Stimulated activated CD8-positive, alpha-beta memory T cell treated with anti-CD3 and anti-CD28 coated beads, Interleukin-7, amount 100 ng/mL, for 1 hour (primary cell): ENCODE measurements at places on chromosomes 6 and 20.

DNA sequence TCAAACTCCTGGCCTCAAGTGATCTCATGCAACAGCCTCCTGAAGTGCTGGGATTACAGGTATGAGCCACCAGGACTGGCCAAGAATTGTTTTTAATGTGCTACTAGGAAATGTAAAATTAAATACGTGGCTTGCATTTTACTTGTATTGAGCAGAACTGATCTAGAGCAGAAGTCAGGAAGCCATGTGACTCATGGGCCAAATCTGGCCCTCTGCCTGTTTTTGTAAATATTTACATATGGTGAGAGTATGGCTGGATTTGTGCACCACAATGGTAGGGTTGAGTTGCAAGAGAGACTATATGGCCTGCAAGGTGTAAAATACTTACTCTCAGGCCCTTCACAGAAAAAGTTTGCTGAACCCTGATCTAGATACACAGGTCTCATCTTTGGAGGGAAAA is 75.8 kb downstream of the LAMP5 start:
- DNase-seq = no peak

- no peak for DNase-seq
Observed at GRCh38 chr6:14517516-14518105, 400.0 kb downstream of the CD83 start.

DNA sequence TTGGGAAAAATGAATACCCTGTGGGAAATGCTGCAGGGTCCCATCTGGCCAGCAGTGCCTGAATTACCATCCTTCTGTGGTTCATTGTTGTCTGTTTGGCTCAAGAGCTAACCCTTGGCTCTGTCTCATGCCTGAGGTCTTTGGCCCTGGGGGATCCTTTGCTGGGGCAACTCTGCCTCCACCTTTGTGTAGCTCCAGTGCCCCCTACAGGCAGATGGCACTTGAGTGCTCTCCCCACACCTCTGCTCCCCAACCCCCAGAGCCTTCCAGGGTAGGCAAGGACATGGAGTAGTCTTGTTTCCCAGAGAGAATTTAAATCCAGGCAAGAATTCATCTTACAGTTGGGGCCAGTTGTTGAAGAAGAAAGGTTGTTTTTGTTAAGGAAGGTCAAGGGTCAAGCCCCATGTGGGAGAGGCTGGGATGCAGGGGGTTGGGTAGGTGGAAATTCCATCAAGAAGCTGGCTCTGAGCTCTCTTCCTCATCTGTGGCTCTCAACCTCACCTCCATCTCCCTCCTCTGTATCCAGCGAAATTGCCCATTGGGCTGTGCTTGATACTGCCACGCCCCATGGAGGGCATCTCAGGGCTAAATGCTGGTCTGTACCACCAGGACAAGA is 44.2 kb downstream of the ZNF831 start:
- peak; percentile 49 for DNase-seq

GRCh38 chr6:46867411-46867810 is 54.3 kb downstream of the ADGRF5 start:
- no peak for DNase-seq

- DNase-seq = no peak
Observed at GRCh38 chr6:48917233-48917632, 545.8 kb downstream of the MMUT start.

DNA sequence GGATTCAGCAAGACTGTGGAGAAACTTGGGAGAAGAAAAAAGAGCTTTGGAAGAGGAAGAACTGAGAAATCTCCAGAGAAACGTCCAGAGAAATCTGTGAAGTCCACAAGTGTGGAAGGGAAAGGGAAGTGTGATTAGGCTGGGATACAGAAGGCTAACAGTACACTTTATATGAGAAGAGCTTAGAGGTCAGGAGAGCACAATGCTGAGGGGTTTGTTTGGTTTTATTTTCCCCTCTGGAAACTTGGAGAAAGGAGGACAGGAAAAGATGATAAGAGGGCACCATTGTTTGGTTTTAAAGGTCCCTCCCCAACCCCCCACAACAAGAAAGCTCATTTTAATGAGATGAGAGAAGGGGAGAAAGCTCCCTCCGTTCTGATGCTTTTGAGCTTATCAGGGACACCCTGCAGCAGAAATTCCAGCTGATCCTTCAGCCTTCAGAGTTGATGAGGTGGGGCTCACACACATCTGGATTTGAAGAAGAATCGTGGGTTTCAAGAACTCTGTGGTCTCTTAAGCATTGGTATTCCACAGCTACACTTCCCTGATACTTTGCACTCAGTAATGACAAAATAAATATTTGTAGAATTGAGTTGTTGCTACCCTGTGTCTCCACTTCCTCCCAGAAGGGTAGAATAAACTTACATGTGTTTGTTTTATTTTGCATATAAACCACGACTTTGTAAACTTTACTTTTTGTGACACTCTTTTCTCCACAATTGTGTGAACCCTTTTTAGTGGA is 1.9 kb downstream of the NT5E start:
- DNase-seq = no peak

- DNase-seq = no peak
Observed at GRCh38 chr6:87543696-87544473, 45.9 kb downstream of the RARS2 start.

DNA sequence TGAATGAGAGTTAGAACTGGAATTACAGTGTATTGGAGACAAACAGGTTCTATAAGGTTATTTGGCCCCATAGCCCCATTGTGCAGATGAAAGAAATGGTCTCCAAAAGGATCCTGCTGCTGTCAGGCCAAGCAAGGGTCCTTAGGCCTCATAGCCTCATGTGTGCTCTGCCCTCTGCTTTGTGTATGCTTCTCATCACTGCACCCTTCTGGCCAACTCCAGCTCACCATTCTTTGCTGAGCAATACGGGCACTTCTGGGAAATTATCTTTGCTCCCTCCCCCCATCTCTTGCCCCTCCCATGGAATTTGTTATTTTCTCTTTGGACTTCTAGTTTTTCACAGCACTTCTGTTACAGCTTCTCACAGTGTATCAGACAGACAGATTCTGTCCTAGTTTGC is 298.8 kb downstream of the FOXA2 start:
- no peak for DNase-seq

DNA sequence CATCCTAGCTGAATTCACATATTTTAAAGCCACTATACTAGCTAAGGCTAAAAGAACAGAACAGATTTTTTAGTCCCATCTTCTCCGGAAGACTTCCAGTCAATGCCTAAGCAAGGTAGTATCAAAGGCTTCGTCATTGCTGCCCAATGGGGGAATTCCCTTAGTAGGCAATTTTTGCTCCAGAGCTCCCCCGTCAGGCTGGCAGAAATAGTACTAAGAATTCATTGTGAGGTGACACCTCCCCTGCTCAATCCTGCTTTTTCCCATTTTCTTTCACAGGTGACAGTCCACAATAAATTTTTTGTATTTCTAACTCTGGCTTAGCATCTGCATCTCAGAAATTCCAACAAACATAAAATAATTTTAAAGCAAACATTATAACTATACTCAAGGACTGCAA is 52.8 kb upstream of the SRSF6 start:
- no peak for DNase-seq

- no peak for DNase-seq
Observed at GRCh38 chr6:24576447-24576846, 69.5 kb downstream of the KIAA0319 start.

DNA sequence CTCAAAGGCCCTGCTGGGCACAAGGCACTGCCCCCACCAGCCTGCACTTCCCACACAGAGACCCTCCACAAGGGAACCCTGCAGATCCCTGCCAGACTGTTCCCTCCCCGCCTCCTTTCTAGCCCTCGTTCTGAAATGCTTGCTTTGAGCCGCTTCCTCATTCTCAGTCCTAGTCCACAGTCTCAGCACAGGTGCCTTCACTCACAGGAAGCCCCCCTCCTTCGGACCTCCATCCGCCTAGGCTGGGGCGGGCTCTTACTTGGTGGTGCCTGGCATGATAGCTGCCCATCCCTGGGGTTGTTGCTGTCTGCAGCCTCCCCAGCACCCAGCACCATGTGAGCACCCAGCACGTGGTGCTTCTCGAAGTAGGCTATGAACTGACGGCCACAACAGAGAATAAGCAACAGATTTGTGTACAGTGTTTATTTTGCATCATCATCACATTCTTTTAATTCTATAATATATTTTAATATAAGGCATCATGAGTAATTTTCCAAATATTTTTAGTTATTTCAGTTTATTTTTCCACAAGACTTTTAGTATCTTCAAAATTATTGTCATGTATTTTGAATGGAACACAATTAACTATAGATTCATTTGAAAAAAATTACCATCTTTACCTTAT is 12.3 kb downstream of the CST5 start:
- DNase-seq = no peak

DNA sequence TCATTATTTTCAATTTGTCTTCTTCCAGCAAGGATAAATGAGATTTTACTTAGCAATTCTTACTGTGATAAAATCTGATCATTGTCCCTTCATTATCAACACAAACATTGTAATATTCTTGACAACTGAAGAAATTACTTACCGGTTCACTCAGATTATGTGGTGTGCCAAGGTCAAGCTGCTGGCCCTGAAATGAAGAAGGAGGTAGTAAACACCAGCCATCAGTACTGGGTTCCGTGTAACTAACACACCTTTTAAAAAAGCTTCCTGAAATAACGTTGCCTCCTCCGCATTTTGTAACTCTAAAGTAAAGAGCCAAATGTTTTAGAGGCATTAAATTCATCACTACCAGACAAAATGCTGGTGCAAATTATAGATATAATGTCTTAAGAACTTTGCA is 7.4 kb downstream of the ROS1 start:
- no peak for DNase-seq

GRCh38 chr6:156994215-156995076 is 217.3 kb downstream of the ARID1B start:
- no peak for DNase-seq

GRCh38 chr20:1297486-1297885 is 31.4 kb downstream of the SNPH start:
- no peak for DNase-seq

- DNase-seq = no peak
Observed at GRCh38 chr6:32147401-32148132, 4.2 kb downstream of the PRRT1 start.

DNA sequence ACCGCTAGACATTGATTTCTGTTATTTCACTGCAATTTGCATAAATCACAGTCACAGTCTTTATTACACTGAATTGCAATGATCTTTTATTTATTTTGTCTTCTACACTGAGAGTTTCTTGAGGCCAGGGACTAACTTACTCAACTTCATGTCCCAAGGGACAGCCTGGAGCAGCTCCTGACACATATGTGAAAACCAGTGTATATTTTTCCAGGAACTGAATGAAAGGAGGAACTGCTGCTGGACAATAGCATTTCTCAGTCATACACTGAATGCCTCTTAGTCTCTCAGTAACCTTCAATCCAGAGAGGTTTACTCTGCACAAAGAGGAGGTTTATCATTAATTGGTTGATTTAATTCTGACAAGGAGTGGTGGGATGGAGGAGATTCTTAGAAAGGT is 5.9 kb downstream of the F13A1 start:
- no peak for DNase-seq

DNA sequence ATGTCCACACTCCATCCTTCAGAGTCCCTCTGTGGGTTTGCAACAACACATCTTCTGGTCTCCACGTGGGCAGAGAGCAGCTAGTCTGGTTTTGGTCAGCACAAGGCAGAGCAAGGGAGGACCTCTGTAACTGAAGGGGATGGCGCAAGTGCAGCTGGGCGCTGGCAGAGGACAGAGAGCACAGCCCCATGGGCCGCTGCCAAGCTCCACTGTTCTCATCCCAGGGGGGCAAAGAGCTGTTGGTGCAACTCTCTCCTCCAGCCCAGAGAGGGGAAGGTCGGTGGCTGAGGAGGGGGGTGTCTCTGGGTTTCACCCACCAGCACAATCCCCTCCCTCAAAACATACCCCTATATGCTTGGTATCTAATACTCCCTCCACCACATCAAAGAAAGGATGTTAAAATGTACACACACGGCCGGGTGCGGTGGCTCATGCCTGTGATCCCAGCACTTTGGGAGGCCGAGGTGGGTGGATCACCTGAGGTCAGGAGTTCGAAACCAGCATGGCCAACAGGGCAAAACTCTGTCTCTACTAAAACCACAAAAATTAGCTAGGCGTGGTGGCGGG is 9.1 kb downstream of the ATP9A start:
- DNase-seq = no peak

- no peak for DNase-seq
Observed at GRCh38 chr20:54139188-54139587, 34.6 kb downstream of the CYP24A1 start.

GRCh38 chr6:70901324-70901723 is 55.5 kb downstream of the B3GAT2 start:
- no peak for DNase-seq

DNA sequence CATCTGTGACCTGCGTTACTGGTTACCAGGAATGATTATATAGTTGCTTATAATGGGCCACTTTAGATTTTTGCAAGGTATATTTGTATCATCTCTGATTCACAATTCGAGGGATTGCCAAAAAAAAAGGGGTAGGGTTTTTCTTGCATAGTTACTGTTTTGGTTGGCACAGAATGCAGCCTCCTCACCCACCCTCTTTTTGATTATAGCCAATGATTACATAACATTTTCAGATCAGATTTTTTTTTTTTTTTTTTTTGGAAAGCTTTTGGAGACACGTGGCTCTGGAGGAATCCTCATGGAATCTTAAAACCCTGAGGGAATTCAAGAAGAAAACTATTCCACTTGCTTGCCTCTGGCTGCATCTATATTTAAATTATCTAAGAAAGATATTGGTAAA is 53.7 kb downstream of the UST start:
- no peak for DNase-seq

DNA sequence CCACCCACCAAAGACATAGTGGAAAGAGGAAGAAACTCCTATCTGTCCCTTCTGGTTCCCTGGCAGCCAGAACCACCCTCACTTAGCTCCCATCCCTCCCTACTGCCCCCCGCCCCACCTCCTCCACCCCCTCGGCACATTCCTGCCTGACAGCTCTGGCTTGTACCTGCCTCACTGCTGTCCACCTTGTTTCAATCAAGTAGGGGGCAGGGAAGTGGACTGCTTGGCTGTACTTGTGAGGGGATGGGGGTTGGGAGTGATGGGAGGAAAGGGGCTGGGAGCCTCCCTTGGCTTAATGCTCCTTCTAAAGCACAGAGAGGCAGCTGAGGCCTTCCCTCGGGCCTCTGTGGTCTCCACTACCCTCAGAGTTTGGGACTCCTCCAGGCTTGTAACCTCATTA is 22.1 kb upstream of the ZNF76 start:
- no peak for DNase-seq

- no peak for DNase-seq
Observed at GRCh38 chr20:17490501-17490900, 40.7 kb downstream of the BFSP1 start.

DNA sequence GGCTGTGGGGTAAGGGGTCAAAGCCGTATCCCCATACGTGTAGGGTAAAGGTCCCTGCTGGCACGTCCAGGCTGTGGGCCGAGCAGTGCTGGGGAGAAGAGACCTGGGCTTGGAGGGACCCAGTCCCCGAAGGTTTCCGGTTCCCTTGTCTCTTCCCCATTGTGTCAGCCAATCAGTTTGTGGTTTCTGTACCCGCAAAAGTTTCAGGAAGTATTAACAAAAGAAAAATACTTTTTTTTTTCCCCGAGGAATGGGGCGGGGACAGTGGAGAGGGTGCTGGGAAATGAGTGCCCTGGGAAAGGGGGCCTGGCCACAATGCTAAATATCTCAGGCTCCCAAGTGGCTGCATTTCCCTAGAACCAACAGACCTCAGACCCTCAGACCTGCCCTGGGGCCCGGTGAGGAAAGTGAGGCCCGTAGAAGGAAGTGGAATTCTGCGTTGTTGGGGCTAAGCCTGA is 15.2 kb upstream of the AMD1 start:
- DNase-seq = no peak
